ENCODE measurements at places on chromosomes 5 and 9.

DNA sequence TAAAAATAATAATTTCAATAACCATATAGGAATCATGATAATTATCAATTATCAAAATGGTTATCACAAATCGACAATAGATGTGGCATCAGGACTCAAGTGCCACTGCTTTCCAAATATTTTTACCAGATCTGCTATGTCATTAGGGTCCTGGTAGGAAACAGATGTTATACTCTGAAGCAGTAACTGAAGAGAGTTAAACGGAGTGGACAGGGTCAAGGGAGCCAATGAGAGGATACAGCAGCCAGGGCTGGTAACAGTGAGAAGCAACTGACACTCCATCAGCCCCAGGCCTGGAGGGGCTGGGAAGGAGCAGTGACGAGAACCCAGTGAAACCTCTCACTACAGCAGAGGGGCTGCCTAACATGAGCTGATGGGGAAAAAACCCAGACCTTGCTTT is 322.4 kb downstream of the NPR3 start:
- no peak for DNase-seq

DNA sequence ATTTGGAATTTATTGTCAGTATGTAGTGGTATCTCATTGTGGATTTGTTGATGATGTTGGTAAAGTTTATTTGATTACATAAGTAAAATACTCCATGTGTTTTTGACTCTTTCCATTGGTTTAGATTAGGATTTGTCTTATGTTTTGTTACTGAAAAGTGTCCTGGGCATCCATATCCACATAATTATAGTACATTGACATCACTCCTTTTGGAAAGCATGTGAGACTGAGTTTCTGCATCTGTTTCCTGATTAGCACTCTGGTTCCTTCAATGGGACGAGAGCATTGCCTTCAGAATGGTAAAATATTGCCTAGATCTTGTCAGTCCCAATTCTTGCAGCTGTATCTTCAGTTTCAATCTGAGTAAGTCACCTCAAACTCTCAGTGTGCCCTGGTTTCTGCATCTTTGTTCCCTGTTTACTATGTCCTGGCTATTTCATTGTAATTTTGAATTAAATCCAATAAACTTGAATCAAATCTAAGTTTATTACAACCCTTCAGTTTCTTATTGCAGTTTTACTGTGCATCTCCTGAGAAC is 128.1 kb downstream of the FBXO38 start:
- no peak for DNase-seq

DNA sequence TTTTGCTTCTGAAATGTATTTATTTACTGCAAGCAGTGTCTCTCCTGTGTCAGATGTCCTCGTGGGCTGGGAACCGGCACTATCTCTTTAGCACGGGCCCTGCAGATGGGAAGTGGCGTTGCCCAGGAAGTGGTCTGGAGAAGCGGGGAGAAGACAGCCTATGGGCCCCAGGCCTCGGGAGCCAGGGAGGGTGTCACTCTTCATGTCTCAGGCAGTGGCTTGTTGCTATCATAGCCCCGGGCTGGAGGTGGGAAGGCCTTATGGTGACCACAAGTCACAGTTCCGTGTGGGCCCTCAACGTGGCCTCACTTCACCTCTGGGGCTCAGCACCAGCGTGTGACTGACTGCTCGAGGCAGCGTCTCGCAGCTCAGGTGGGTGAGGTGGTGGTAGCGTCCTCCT is 41.4 kb downstream of the SYK start:
- no peak for DNase-seq

GRCh38 chr9:76730801-76731200 is 33.4 kb upstream of the PCA3 start:
- no peak for DNase-seq

DNA sequence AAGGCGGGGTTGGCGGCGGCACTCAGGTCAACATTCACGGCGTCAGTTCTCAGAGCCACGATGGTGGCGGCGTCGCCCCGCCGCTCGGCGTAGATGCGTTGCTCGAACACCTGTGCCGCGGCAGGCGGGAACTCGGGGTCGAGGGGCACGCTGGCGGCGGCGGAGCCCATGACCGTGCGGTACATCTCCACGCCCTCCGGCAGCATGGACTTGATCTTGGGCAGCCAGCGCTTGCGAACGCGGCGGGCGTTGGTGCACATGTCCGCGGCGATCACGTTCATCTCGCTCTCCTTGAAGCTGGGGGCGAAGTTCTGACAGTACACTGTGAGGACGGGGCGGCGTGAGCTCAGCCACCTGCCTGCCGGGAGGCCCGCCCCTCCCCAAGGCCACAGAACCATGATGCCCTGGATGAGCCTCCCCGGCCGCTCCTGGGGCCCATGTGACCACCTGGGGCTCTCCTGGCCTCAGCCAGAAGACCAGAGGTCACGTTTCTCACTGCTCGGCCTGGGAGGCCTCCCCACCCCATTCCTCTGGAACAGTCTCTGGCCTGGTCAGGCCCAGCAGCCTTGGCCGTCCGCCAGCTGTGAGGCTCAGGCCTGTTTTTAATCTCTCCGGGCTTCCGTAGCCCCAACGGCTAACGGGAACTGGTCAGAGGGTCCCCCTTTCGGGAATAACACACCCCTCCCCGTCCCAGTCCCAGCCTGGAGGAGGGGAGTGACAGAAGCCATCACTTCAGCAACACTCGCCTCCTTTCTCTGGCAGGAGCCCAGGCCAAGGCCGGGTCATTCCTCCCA is 50.7 kb upstream of the UBAC1 start:
- DNase-seq = peak; percentile 78

DNA sequence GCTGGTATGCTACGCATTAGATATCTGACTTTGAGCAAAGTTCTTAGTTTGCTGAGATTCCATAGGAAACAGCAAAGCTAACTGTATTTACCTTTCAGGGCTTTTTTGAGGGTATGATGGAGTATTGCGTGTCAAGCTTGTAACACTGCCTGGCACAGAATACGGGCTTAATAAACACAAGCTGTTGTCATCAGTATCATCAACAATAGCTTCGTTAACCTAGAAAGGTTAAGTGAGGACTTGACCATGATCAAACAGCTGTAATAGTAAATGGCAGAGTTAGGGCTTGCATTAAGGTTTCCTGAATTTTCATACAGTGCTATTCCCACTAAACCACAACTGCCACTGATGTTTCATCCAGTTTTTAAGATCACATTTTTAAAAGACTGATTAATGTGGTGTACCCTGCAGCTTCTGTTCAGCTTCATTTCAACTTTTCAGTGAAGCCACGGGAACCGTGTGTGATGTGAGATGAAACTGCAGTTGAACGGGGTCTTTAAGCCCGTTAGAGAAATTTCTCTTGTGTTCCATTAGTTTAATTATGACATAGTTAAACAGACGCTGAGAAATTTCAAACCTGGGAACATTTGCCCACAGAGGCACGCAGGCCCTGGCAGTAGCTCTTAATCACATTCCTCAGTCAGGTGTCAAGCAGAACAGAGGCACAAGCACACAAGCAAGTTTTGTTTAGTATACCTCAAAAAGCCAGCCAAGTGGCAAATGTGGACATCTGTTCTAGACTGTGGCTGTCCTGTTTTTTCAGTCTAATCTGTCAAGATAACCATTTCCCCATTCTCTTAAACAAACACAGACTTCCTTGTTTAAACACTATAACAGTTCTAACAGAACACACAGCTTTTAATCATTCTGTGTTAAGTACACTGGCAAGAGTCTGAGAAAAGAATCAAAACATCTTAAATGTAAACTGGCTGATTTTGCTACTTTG is 147.1 kb downstream of the ZNF608 start:
- DNase-seq = peak; percentile 40

- no peak for DNase-seq
These were observed 128.2 kb upstream of the GAS1 start for GRCh38 chr9:87075537-87075936.

GRCh38 chr9:113488071-113488470 is 24.5 kb downstream of the RGS3 start:
- no peak for DNase-seq

GRCh38 chr5:10762776-10763500 is 1.9 kb upstream of the DAP start:
- no peak for DNase-seq

GRCh38 chr9:70587201-70587600 is 172.7 kb upstream of the KLF9 start:
- DNase-seq = peak; percentile 38

- DNase-seq = no peak
These were observed 43.4 kb downstream of the NADK2 start for GRCh38 chr5:36198281-36198680.

- no peak for DNase-seq
These were observed 184.4 kb downstream of the PLK2 start for GRCh38 chr5:58275516-58275915.

GRCh38 chr9:128632066-128632465 is 24.6 kb downstream of the DYNC2I2 start:
- no peak for DNase-seq

DNA sequence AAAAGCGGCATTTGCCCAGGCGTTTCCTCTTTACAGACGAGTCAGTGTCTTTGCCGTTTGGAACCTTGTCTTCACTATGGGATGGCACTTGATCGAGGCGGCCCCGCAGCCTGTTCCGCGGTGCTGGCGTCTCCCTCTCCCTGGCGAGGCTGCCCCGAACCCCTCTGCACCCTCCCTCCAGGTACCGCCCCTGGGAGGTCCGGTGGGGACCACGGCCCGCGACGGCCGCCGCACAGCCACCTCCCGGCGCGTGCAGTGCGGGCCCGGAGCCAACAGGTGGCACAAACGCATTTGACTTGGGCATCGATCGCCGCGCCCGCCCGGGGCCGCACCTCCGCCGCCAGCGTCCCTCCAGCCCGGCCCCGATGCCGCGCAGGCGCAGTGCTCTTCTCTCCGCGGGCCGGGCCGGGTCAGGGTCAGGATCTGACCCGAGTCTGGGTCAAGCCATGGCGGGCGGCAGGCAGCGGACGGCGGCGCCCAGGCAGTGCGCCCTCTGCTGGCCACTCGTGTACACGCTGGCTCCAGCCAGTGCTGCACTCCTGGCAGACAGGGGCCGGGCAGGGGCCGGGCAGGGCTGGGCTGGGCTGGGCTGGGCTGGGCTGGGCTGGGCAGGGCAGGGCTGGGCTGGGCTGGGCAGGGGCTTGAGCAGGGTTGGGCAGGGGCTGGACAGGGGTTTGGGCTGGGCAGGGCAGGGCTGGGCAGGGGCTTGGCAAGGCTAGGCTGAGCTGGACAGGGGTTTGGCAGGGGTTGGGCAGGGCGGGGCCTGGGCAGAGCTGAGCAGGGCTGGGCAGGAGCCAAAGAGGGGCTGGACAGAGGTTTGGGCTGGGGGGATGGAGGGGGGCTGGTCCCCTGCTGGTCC is 155.8 kb upstream of the IRX4 start:
- peak; percentile 63 for DNase-seq

DNA sequence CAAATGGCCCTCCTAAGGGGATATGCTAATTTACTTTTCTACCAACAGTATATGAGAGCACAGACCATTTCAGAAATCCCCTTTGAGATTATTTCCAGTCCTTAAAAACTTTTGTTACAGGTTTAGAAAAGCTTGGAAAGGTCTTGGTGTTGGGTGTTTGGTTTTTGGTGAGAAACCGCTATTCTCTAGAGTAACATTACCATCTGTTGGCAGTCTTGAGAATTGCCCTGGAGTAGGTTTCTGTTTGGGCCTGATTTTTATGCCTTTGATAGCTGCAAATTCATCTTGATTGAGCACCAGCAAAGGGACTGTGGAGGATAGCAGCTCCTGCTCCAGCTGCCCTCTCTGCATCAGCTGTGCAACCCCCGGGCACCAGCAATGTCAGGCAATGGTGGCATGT is 8.0 kb downstream of the NUDT2 start:
- DNase-seq = no peak

DNA sequence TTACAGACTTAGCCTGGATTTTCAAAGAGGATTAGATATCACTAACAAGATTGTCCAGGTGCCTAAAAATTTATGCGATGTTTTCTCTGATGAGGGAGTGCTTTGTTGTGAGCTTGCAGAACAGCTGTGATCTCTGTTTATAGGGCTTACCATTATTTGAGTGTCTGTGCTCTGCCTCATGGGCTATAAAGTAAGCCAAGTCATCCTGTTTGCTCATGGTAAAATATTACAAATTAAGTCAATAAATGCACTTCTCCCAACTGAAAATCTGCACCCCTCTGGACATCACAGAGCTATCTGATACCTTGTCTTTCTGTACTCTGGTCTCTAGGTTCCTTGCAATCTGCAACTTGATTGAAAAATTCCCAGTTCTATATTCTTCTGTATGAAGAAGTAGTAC is 293.4 kb upstream of the ACTBL2 start:
- no peak for DNase-seq

DNA sequence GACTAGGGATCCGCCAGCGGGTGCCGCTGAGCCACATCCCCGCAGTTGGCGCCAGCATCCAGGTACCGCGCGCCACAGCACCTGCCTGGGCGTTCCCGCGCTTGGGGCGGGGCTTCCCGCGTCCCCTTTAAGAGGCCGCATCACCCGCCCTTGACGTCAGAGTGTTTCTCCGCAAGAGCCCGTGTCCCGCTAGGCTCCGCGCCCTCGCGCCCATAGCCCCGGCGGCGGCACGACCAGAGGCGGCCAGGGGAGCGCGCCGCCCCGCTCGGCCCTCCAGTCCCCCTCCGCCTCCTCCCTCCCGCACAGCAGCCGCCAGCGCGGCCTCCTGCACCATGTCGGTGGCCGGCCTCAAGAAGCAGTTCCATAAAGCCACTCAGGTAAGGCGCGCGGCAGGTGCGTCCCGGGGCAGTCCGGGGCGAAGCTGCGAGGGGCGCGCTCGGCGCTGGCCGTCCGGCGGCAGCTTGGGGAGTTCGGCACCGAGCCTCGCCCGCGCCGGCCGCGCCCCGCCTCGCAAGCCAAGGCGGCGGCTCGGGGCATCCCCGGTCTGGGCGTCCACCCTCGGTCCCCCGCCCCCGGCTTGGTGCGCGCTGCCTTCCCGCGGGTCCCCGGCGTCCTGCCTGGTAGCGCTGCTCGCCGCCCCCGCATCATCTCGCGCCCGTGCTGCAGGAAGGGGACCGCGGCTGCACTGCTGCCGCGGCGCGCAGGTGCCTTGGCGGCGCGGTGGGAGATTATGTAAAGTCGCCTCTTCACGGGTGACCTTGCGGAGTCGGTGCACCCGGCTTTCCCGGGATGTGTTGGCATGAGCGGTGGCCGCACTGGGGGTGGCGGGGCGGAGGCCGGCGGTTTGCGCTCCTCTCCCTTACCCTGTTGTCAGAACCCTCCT is at the start of gene SH3GL2:
TSS of gene SH3GL2 (plus strand) at position 156 of the 883 bp plus-strand sequence.
- DNase-seq = peak; percentile 20

- DNase-seq = no peak
These were observed 372.1 kb upstream of the C9orf72 start for GRCh38 chr9:27945386-27945785.

GRCh38 chr9:87040410-87041009 is 93.2 kb upstream of the GAS1 start:
- no peak for DNase-seq

- no peak for DNase-seq
These were observed 7.9 kb downstream of the TICAM2 start for GRCh38 chr5:115594128-115595047.
